ENCODE measurements at places on chromosomes 11 and 22.

GRCh38 chr11:75311858-75312288 lies 39.6 kb downstream of the ARRB1 start:
- DNase-seq, result no peak

DNA sequence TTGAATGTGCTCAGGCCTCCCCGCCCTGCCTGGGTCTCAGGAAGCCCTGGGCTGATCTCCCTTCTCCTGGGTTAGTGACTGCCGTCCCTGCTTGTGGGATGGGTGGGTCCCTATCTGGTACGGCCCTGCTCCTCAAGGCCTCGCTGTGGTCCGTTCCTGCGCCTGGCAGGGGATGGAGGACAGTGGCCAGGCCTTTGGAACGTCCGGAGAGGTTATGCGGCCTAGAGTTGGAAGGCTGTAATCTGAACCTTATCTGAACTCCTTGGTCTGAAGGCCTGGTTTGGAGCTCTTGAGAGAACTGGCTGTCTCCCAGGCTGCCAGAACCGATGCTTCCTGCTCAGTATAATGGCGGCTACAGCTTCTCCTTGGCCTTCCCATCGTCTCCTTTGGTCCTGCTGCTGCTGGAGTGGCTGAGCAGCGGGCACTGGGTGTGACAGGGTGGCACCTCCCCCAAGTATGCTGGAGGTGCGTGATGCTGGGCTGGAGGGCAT lies 72.8 kb downstream of the FLI1 start:
- DNase-seq, result no peak

DNA sequence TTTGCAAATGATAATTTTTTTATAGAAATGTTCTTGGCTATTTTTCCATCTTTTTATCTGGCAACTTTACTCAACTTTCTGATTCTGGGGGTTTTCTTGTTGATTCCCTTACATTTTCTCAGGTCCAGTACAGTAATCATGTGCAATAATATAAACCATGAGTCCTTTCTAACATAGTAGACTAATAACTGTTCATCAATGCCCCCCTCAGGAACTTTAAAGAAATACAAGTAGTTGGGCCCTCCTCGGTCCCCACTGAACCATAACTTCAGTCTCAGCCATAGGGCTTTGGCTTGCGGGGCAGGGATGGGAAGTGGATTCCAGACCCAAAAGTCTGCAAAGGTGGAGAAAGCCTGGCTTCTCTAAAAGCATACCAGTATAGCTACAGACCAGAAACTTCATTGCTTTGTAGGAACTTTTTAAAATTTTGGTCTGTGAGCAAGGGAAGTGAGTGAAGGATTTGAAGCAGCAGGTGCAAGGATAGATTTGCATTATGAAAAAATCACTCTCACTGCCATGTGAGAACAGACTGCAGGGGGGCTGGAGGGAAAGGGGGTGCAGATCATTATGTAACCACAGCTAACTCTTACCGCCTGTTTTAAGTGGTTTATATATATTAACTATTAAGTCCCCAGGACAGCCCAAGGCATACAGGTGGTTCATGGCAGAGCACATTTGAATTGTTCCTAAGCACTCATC lies 10.4 kb upstream of the TUB start:
- DNase-seq, result peak; percentile 68

DNA sequence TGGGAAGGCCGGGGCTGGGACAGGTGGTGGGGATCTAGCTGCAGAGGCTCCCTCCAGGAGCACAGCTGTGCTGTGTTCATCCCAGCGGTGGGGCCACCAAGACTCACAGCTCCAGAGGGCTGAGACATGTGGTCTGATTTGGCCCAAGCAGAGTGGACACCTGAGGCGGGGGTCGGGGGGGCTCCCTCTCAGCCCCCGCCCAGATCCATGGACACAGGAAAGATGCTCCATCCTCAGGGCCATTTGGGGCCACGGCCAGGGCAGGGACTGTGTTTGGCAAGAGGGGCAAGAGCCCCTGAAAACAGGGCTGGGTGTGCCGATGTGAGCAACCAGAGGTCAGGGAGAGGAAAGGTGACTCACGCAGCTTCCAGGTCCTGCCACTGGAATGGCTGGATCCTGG lies 219.4 kb downstream of the BRD1 start:
- DNase-seq, result no peak

DNA sequence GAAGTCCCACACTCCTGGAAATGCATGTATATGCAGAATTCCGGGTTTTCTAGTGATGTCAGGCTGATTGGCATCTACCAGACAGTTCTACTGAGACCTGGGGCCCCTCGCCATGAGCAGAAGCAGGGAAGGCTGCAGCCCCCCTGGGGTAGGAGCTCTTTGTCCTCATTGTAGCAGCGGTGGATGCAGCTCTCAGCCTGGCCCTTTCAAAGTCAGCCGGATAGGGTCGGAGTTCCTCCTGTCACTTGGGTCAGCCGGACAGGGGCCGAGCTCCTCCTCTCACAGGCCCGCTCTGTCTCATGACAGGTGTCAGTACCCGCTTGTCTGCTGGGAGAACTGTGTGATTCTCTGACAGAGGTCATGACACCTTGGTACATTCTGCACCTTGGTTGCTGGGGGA lies 30.0 kb downstream of the MRGPRD start:
- no peak for DNase-seq

DNA sequence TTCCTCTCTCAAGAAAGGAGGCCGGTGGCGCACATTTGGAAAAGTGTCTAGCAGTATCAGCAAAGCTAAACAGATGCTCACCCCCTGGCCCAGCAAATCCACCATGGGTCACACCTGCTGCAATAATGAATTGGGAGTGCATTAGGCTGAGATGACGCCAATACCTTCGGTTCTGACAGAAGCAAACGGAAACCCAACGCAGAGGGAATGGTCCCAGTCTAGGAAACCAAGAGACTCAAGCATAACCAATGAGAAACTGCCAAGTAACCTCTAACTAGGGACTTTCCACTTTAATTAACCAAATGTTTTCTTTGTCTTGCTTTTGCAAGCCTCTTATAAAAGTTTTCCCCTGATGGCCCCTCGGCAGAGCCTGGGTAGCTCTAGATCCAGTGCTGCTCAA lies 64.2 kb upstream of the SLC22A12 start:
- no peak for DNase-seq

DNA sequence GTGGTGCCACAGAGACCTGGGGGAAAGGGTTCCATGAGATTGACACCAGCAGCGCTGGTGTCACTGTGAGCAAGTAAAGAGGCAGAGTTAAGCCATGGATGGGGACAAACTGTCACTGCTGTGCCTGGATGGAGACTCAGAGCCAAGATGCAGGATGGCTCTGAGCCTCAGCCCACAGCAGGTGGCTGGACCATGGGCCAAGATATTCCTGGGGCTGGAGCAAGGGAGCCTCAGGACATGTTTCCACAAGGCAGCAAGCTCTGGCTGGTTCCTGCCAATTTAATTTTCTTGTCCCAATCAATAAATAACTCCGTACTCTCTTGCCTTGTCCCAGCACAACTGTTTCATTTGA lies 23.0 kb downstream of the MYO18B start:
- no peak for DNase-seq

DNA sequence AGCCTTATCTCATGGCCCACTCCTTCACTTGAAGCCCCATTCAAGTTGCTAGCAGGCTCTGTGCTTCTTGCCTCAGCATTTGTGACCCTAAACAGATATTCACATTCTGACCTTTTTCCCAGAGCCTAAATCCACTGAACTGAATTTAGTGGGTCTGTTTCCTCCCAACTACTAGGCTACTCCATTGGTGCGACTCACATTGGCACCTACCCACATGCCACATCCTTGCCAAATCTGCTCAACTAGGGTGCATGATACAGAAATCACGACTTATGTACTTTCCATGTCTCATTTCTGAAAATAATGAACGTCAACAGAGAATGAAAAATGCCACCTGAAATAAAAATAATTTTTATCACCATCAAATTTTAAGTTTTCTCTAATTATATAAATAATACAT lies 8.4 kb upstream of the MMP12 start:
- DNase-seq, result no peak

- no peak for DNase-seq
Measured at GRCh38 chr11:69229511-69229910, 64.4 kb upstream of the MYEOV start.

- peak; percentile 10 for DNase-seq
Measured at GRCh38 chr11:36605221-36606216, 7.5 kb upstream of the RAG2 start.

- no peak for DNase-seq
Measured at GRCh38 chr11:44596525-44597276, 31.2 kb downstream of the CD82 start.

DNA sequence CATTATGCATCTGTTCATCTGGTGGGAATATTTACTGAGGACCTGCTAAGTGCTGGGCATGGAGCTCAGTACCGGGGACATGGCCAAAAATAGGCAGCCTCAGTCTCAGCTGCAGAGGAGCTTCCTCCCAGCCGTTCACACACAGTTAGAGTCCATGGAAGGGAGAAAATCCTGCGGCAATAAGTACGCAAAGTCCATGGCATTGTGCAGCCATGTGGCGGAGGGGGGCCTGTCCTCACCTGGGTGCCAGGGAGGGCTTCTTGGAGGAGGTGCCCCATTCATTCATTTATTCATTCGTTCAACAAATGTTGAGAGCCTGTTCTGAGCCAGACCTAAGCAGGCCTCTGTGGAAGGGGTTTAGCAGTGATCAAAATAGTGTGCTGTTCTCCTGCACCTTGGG lies 59.3 kb upstream of the ANO1 start:
- no peak for DNase-seq

DNA sequence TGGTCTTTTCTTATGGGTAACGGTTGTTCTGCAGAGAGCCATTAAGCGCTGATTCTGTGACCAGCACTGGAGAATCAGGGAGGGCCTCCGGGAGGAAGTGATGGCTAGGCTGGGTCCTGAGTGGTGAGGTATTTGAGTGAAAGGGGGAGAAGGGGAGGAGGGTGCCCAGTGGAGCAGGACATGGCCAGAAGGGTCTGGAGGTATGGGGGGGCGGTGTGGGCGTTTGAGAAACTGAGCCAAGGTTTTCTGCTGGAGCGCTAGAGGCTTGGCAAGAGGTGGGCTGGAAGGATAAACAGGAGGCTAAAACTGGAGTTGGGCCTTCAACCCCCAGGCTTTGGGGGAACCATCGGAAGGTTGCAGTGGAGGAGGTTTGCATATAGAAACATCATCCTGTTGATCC lies 72.5 kb downstream of the FBLN1 start:
- DNase-seq, result no peak

DNA sequence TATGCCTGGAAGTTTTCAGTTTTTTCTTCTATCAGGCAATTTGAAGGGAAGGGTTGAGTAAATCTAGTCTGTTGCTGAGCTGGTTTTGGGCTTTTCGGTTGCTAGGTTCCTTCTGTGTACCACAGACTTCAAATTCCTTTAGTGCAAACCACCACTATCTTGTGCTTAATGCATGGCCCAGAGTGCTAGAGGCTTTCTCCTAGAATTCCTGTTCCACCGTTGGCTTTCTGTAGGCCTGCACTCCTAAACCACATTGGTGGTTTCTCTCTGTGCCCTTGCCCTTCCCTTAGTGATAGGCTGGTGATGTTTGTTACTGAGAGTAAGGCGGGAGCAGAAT lies 47.1 kb upstream of the CTSC start:
- DNase-seq, result no peak

GRCh38 chr11:48019217-48019584 lies 38.8 kb downstream of the PTPRJ start:
- no peak for DNase-seq

DNA sequence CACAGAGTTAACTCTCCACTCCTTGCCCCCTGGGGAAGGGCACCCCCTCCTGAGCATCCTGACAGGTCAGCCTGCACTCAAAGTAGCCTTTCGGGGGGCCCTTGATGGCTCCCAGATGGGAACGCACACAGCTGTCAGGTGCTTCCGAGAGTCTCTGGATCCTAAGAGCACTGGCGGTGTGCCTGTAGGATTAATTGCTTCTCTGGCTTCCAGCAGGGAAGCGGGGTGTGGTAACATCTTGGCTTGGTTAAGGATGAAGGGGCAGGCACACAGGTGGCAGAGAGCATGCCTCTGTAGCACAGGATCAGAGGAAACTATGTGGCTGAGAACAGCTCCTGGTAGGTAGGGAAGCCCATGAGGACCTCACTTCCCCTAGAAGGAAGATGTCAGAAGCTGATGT lies 199.8 kb downstream of the MIAT start:
- no peak for DNase-seq

DNA sequence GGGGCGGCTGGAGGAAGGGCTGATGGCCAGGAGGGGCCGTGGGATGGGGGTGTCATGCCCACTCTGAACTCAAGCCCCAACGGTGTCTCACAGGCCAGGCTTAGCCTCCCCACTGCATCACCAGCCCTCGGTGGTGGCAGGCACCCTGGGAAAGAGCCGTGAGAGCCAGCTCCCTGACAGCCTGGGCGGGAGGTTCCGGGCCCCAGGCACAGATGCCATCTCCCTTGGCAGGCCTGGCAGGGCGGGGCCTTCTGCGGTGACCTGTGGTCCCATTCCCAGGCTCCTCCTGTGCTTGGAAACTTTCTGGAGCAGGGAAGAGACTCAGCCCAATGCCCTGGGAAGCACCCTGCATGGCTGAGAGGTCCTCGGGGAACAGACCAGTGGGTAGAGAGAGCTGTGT lies 4.8 kb downstream of the PHLDA2 start:
- no peak for DNase-seq

GRCh38 chr22:43921370-43921769 lies 2.2 kb upstream of the PNPLA3 start:
- no peak for DNase-seq

- DNase-seq, result no peak
Measured at GRCh38 chr11:128174465-128175291, 412.7 kb downstream of the ETS1 start.

DNA sequence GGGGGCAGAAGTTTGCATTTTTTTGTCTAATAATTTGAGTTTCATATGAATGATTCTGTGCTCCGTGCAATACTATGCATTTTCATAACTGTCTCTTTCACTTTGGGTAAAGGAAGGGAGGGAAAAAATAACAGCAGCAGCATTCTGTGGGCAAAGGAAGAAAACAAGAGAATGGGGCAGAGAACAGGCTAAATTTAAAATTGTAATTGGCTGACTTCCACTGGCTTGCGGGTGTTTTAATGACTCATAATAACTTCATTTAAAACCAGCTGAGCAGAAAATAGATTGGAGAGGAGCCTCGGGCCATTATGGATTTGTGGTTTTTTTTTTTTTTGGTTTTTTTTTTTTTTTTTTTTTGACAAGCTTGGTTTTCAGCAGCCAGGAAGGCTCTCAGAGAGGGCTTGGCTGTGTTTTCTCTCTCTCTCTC lies 107.4 kb downstream of the ZBTB16 start:
- peak; percentile 93 for DNase-seq

DNA sequence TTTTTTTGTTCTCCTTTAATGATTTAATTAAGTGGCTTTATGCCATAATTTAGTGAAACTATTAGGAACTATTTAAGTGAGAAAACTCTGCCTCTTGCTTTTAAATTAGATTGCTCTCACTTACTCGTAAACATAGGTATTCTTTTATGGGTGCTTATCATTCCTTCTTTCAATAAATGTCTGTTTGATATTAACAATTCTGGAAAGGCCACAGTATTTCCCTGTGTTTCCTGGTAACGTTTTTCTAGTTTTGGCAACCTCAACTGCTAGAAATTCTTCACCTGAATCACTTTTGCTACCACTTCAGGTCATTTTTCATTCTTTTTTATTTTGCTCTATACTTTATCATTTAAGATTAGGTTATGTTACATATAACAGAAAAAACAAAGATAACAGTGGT lies 19.9 kb upstream of the NCR3LG1 start:
- no peak for DNase-seq
